ENCODE measurements at places on chromosomes 7 and 10. TPM values are rescaled to one million over a fixed set of nuclear protein-coding genes. Genes with fewer than 3 reads are reported as not detected.

Gene LMTK2
- 20.6 TPM for total RNA-seq

Gene NANOS1
- 34.0 TPM for total RNA-seq

Gene DIP2C
- total RNA-seq = 52.6 TPM

Gene SPDYE8
- not detected for total RNA-seq

Gene AP4M1
- total RNA-seq = 25.9 TPM

Measured in glutamatergic neuron (in vitro differentiated cells).